ENCODE measurements at places on chromosomes 12 and 14.

DNA sequence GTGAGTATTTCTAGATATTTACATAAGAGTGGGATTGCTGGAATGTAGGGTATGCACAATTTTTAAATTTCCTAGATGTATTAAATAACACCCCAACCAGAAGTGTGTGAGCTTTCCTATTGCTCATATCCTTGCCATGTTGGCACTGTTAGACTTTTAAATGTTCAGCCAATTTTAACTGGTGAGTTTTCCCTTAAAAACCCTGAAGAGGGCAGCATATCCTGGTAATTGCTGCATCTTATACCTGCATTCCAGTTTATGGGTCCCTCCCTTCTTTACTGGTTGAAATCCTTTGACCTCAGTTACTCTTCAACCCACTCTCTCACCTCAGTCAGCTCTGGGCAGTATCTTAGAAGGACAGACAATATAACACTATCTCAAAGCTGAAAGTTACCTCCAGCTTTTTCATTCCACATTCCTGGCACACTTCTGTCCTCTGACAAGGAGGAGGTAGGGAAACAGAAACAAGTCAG lies 270.6 kb downstream of the PAWR start:
- peak; percentile 90 for DNase-seq

DNA sequence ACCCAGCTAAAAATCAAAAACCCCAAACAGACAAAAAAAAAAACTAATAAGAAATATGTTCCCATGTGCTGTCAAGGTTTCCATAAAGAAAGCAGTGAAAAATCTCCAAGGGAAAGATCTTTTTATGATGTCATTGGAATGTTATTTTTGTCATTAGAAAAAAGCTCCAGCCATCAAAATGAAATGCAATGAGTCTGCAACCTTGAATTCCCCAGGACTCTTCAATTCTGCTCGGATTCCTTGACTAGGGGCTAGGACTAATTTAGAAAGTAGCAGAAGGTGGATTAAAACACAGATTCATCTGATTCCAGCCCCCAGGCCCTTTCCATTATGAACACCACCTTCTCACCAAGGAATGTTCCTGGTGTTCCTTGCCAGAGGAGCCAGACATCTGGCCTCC lies 6.0 kb upstream of the PCNX1 start:
- peak; percentile 60 for DNase-seq

DNA sequence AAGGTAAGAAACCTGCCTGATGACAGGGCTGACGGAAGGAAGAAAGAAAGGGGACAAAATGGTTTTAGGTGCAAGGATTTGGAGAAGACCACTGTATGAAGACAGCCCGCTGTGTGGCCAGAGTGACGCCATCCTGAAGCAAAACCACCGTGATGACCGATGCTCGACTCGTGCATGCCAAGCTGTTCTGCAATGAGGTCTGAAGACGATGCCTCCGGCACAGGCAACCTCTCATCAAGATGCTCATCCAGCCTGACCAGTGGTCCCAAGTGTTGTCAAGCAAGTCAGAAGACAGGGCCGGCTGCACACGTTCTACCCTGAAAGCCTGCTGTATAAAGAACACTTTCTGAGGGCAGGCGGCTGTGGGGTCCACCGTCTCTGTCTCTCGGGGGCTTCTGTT lies 34.8 kb downstream of the STX2 start:
- no peak for DNase-seq

DNA sequence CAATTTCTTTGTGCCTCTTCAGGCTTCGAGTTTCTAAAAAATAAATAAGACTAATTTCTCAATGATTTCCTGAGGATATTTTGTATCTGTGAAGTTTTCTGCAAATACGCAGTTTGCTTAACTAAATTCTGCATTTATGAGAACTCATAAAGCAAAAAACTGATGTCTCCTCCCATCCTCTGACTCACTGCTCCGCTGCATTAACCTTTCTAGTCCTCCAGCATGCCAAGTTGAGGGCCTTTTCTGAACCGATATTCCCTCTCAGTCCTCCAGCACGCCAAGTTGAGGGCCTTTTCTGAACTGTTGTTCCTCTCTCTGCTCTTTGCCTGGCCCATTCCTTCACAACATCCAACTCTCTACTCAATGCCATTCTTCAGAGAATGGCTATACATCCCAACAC lies 3.2 kb downstream of the IPO8 start:
- DNase-seq: no peak

GRCh38 chr12:11702959-11703358 lies 53.5 kb downstream of the ETV6 start:
- DNase-seq: no peak

DNA sequence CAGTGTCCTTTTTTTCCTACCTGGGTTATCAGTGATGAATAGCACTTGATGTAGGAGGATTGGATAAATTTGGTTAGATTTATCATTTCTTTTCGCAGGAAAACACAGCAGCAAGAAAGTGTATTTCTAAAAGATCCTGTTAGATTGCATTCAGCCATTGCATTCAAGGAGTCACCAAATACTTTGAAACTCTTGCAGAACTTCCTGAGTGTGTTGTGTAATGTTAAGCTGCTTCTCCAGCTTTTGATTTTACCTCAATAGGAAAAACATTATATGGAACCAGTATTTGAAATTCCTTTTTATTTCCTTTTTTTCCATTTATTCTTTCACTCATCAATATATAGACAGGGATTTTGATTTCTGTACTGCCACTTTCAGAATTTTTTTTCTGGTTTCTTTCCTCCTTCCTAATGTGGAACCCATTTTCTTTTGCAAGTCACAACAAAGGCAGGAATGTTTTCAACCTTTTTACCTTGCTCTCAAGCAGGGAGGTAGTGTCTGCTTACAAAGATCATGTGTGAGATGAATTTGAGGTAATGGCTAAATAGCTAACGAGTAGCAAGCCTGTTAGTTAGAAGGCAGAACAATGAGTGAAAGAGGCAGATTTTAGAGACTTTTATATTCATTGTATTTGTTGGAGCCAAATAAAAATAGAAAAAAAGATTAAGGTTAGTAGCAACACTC lies 56.2 kb downstream of the PPHLN1 start:
- peak; percentile 75 for DNase-seq

GRCh38 chr12:118315821-118316220 lies 56.9 kb downstream of the TAOK3 start:
- no peak for DNase-seq

DNA sequence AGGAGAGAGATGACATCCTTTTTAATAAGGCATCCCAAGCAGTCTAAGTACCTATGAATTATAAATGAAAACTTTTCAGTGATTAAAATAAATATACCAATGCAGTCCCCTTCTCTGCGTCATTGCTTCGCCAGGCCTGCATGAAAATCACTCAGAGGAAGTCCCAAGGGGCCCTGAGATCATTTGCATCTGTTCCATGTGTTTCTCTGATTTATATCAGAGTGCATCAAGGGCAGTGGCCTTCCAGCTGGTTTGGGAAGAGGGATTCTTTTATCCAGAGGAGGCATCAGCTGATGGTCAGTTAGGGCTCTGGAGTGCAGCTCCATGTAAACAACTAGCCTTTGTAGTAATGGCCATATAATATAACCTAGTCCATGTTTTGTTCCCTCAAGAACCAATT lies 210.1 kb downstream of the RGS6 start:
- DNase-seq: no peak

DNA sequence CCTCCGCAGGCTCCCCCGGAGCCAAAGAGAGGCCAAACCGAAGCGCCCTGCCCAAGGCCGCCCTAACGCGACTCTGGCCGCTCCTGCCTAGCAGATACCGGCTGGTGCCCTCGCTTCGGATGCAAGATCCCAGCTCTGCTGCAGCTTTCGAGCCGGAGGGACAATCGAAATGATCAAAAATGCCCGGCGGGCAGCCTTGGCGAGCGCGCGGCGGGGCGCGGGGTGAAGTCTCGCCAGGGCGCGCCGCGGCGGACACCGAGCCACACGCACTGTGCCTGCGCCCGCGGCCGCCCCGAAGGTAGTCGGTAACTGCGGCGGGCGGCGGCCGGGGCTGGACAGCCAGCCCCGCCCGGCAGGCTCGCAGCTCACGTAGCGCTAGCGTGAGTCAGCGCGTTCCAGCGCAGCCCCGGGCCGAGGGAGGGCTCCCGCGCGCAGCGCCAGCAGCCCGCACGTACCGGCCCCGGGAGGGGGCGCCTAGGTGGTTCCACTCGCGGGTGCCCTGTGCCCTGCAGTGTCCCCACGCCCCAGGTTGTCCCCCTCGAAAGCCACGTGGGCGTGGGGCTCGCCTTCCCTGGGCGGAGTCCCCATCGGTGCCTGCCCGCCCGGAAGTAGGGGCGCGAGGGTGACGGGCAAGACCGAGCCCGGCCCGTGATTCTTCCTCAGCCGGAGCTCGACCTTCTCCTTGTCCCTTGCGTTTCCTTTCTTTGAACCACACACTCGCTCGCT lies 109.2 kb upstream of the EGLN3 start:
- peak; percentile 67 for DNase-seq

GRCh38 chr12:4545195-4545594 lies 6.5 kb downstream of the RAD51AP1 start:
- no peak for DNase-seq

DNA sequence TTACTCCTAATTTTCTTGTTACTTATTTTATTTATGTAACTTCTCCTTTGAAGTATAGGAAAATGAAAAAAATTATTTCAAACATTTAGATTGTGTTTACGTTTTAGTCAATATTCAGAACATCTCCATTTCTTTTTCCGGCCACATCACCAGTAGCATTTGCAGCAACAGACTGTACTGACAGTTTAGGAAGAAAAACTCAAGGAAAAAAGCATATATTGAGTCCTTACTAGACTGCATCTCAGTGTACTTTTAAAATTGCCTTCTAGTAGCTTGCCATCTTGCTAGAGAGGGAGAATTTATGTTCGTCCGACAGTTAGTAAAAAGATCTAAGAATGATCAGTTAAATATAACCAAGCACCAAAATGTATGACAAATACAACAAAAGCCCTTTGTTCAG lies 625.0 kb upstream of the MIS18BP1 start:
- no peak for DNase-seq

GRCh38 chr14:89927186-89927865 lies 27.2 kb downstream of the EFCAB11 start:
- DNase-seq: peak; percentile 23

- DNase-seq: no peak
Measured at GRCh38 chr12:114665411-114666260, 18.3 kb downstream of the TBX3 start.

GRCh38 chr12:104219908-104220404 lies 4.4 kb downstream of the TXNRD1 start:
- peak; percentile 72 for DNase-seq

- DNase-seq: peak; percentile 84
Measured at GRCh38 chr14:22668417-22668816, 24.3 kb upstream of the OR6J1 start.

- DNase-seq: peak; percentile 39
Measured at GRCh38 chr14:77529963-77530362, 31.3 kb upstream of the ISM2 start.

DNA sequence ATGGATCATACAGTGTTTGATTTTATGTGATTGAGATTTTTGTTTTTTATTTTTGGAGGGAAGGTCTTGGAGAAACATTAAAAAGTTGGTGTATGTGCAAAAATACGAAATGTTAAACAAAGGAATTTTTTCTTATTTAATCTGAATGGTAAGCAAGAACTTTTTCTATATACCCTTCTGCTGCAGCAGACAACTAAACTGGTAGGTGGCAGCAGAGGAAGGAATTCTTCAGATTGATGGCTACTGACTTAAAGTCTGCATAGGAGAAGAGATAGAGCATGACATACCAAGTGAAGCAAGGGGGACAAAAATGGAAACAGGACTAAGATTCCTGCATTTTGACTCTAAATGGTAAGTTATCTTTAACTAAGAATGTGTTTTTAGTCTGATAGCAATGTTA lies 42.0 kb upstream of the A2ML1 start:
- peak; percentile 59 for DNase-seq

GRCh38 chr14:33796356-33796755 lies 154.5 kb downstream of the EGLN3 start:
- peak; percentile 54 for DNase-seq

- no peak for DNase-seq
Measured at GRCh38 chr14:103931422-103931821, 3.2 kb downstream of the TDRD9 start.

DNA sequence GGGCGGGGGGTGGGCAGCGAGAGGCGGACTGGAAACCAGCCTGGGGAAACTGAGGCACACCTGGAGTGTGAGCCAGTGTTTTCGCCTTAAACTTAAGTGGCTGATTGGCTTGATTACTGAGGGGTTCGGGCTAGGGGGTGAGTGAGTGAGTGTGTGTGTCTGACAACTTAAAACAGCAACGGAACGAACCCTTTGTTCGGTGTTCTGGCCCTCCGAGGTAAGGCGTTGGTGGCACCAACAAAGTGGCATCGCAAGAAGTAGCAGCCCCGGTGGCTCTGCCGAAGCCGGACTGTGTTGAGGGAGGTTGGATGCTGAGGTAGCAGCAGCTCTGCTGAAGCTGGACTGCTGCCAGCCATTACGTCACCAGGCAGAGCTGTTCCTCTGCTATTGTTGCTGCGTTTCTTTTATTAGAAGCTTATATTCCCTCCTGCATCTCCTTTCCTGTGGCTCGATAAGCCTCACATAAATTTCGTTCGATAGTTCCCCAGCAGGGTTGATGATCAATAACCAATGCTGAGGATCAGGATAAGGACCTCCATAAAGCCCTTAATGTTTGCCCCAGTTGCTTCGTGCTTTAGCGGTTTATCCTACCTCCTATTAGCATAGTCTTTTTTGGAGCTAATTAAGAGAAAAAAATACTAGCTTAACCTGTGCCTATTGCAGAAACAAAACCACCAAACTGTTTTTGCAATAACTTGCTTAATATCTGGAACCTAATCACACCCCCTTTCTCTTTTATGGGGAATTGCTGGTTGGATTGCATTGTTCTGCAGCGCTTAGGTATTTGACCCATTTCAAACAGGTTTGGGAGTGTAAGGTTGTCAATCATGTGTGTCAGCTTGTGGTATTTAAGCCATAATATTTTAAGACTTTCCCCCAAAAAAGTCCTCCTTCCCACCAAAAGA lies 1.3 kb downstream of the GPR137C start:
- peak; percentile 95 for DNase-seq

DNA sequence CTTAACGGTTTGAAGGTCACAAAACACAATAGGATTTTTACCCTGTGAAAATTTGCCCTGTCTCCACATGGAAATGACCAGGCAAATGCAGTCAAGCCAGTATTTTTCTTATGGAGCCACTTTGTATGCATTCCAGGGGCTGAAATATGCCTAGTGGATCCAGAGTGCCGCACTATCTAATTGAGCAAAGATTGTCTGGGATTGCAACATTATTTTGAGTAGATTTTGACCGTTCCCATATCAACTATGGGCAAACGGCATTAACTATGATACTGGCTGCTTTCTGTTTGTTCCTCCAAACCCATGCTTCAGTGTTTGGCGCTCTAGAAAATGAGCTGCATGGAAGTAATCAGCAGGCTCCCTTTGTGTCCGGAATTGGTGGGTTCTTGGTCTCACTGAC lies 223.0 kb downstream of the BTG1 start:
- DNase-seq: no peak

- DNase-seq: no peak
Measured at GRCh38 chr12:3592856-3593625, 102.0 kb downstream of the PRMT8 start.

- DNase-seq: no peak
Measured at GRCh38 chr12:1843641-1844005, 23.3 kb downstream of the LRTM2 start.

- no peak for DNase-seq
Measured at GRCh38 chr14:63766611-63767010, 38.7 kb upstream of the SGPP1 start.
